ENCODE measurements at places on chromosomes 11 and 22.

DNA sequence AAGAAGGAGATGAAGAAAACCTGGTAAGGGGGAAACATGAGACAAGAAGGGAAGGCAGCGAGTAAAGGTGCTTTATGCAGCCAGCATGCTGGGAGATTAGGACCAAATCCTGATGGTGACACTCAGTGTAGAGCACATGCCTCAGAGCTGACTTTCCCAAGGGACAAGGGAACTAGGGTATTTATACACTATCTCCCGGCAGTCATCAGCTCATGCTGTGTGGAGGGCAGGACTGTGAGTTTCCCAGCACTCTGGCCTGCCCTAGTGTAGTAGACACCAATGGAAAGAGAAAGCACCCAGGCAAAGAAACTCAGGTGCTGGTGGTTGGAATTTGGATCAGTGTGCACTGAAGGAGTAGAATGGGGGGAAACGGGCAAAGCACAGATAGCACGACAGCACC, 128.3 kb upstream of the CSNK2A3 start:
- no peak for DNase-seq

DNA sequence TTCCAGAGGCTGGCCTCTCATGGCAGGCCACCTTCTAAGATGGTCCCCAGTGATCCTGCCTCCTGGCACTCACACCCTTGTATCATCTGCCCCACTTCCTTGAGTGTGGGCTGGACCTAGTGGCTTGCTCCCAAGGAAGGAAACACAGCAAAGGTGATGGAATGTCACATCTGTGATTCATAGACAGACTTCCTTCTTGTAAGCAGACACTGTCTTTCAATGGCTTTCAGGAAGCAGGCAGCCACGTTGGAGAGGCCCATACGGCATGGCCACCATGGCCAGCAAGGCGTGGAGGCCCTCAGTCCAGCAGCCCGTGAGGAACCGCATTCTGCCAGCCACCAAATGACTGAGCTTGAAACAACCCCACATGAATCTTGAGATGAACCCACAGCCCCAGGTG, 11.3 kb downstream of the LMO1 start:
- peak; percentile 30 for DNase-seq

GRCh38 chr11:3133261-3134217, 31.6 kb downstream of the OSBPL5 start:
- no peak for DNase-seq

- DNase-seq = no peak
These were observed 15.7 kb upstream of the SCGB1A1 start for GRCh38 chr11:62402960-62403730.
